ENCODE measurements at places on chromosomes 16 and 17.

DNA sequence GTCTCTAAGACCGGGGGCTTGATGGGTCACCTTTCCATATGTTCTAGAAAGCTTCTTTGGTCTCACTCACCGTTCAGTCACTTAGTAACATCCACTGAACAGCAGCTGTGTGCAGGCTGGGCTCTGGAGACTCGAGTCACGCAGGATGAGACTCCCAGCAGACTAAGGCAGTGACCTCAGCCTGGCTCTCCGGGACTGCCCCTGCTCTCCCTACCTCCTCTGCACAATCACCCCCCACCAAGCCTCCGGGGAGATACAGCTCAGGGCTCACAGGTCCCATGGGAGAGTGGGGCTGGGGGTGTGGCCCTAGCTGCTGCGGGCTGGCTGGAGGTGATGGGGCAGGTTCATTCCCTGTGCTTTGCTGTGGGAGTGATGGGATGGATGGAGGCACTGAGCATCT is 14.1 kb downstream of the FLYWCH2 start:
- peak; percentile 94 for DNase-seq

GRCh38 chr17:65198653-65199382 is 61.6 kb downstream of the RGS9 start:
- no peak for DNase-seq

GRCh38 chr16:58556678-58557077 is 41.4 kb downstream of the SETD6 start:
- no peak for DNase-seq

DNA sequence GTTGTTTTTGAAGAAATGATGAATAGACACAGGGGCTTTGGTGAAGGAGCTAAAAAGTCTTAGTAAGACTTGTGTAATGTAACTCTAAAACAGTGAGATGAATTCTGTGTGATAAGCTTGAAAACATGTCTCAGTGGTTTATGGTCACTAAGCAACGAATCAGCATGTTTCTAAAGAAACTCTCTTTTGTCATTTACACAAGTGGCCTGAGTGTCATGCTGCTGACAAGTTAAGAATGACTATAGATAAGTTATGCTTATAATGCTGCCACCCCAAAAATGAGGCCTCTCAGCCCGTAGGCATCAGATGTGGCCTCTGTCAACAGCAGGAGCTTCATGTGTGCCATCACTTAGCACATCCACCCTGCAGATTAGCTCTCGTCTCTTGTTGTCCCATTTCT is 8.7 kb downstream of the COX10 start:
- DNase-seq, result no peak

- DNase-seq, result no peak
Measured at GRCh38 chr16:23557779-23558702, 514 bp downstream of the UBFD1 start.

DNA sequence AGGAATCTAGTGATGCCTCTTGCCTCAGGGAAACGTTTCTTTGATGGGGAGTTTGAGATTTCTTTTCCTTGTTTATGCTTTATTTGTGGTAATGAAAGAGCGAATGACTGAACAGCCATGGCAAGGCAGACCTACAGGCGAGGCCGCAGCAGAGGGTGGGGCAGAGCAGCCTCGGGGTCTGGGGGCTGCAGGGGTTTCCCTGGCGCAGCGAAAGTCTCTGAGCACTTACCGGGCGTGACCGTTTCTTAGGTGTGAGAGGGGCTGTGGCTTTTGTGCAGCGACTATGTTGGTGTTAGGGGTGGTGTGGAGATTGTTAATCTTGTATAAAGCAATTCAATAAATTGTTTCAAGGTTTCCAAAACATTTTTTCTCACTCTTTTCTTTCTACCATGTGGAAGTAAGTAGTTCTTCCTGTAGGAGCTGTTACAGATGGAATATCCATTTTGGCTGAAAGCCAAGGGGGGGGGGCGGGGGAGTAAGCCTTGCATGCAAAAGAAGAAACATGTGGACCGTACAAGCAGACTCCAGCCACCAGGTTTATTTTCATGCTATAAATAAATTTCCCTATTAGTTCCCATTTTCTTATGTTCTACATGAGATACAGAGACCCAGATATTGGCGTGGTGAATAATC is 34.8 kb downstream of the UBN1 start:
- no peak for DNase-seq

DNA sequence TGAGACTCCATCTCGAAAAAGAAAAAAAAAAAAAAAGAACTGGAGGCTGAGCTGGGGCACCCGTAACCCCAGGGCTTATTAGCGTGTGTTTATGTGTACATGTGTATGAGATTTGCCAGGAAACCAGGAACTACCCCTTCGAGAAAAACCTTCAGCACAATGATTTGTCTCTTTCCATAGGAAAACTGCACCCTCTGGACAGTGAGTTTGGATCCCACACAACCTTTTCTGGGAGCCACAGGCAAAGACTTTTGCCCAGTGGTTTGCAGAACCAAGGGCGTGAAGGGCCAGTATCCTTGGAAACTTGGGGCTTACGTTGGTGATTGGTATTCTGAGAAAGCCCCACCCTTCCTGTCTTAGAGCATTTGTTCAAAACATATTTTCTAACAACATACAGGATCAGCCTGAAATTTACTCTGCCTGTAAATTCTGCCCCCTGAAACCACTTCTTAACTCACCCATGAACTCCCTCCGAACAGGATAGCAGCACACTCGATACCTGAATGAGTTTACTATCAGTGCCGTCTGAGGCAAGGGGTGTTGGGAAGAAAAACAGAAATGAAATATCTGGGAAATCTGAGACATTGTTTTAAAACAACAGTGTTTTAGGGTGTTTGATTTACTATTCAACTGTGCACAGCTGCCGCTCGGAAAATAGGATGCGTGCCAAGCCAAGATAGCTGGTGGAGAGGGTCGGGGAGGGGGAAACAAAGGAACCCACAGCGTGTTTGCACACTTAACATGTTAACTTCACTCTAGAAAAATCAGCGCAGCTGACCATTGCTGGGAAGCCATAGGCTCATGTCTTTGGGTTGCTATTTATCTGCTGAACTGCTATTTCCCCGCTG is 40.2 kb upstream of the MAF start:
- no peak for DNase-seq

DNA sequence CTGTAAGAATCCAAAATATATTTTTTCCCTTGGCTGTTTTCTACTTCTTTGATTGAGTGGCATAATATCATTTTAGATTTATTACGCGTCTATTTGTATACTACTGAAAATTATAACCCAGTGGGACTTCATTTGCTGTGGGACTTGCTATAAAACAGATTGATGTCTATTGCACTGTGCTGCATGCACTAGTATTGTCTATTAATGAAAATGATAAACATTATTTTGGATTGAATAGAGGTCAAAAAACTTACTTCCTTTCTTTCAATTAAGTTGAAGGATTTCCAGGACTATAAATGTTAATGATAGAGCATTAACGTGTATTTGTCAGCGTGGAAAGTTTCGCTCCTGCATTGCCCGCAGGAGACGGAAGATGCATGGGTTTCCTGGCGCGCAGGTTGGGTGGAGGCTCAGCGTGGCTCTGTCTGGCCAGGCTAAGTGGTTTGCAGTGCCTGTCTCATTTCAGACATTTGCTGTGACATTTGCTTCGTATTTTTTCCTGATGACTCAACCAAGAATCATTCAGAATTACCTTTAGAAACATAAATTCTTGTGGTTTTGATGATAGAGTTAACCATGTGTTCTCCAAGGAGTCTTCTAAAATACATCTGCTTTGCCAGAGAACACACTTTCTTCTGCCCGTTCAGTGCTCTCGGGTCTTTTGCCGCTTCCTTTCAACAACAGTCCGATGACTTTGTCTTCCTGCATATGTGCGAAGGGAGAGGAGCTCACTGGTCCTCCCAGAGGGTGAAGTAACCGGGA is 216.7 kb downstream of the RPTOR start:
- peak; percentile 38 for DNase-seq

DNA sequence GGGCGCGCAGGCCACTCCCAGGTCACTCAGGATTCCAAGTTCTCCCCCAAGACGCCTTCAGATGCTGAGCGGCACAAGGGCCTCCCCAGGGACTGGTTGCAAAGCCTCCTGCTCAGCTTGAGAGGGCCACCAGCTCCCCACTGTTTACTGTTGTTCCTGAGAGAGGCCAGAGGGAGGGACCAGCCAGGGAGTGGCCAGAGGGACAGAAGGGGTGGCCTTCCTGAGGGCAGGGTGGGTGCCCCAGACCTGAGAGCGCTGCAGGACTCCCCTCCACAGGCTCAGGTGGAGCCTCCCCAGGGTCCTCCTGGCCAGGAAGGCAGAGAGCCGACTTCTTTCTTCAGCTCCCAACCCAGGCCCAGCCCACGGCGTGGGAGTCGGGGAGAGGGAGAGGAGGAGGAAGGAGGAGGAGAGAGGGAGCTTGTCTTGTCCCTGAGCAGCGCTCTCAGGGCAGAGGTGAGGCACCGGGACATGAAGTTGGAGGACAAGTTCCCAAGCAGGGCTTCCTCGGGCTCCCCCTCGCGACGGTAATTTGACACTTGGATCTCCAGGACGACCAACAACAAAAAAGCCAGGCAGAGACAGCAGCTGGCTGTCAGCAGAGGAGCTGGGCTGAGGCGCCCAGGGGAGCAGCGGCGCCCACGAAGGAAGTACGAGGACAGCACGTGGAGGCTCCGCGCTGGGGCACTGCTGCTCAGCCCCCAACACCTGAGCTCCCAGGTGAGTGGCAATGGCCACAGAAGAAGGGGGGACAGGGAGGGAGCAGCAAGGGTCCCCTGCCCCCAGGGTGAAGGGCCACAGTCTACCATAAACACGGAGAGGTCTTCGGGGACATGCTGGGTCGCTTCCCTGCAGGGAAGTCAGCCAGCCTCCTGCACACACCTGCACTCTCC is 497 bp downstream of the SMIM5 start:
- peak; percentile 31 for DNase-seq

- no peak for DNase-seq
Measured at GRCh38 chr17:77137111-77137510, 3.7 kb upstream of the SEC14L1 start.

DNA sequence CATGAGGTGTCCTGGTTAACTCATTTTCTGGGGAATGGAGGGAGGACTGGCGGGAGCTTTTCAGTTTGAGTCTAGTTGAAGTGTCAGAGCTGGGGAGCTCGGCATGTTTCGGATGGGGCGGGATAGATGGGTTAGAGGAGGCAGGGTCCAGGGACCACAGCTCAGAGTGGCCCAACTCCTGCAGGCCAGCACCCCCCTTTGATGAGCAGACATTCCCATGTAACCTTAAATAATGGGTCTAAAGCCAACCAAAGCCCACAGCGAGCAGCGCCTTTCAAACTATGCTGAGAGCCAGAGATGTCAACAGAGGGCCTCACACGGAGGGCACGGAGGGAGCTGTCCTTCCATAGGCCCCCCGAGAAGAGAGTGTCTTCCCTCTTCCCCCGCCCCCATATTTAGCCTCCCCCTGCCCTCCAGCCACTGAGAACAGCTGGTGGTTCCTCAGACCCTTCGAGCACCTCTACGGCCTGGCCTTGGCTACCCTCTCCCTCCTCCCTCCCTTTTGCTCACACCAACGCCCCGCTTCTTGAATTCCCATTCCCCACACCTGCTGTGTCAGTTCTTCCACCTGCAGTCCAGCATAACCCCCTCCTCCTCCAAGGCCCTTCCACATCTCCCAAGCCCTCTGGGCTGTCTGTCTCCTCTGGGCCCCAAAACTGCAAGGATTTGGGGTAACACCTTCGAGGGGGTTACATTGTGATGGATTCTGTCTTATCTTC is 21.8 kb downstream of the RAB11FIP4 start:
- DNase-seq, result no peak

DNA sequence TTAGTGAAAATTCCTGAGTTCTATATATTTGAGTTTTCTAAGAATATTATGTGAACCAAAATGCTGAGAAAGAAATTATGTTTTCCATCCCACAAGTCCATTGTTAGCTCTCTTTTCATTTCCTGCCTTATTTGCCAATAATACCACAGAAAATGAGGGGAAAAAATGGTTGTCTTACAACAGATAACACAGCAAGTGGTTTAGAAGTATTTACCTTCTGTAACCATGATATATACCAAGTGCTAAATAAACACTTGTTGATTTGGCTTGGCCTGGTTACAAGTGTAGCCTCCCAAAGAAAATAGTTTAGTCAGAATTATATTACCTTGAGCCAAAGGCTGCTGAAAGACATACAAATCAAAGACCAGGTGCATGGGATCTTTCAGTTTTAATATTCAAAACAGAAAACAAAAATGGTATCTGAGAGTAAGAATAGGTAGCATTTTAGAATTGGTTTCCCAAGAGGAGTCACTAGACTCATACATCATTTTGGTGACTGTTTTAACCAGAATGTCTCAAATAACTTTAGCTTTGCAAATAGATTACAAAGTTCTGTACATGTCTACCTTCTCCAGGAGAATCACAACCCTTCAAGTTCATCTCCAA is 439.8 kb upstream of the DYNLRB2 start:
- no peak for DNase-seq

- no peak for DNase-seq
Measured at GRCh38 chr17:63116967-63117830, 151.2 kb downstream of the TANC2 start.

GRCh38 chr16:73002866-73003265 is 45.1 kb downstream of the ZFHX3 start:
- DNase-seq, result no peak

DNA sequence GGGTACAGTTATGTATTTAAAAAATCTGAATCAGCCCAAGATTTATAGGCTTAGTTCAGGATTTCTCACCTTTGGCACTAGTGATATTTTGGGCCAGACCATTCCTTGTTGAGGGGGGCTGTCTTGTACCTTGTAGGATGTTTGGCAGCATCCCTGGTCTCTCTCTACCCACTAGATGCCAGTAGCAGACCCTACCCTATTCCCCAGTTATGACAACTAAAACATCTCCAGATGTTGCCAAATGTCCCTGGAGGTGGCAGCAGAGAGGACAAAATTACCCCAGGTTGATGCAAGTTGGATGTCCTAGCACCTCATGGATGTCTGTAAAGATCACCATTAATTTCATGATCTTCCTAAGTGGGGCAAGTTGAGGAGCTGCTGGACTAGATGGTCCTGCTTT is 45.8 kb downstream of the SYT17 start:
- DNase-seq, result no peak

- DNase-seq, result no peak
Measured at GRCh38 chr16:89320782-89321501, 103.4 kb downstream of the ZNF778 start.

GRCh38 chr17:63701456-63701820 is 1.5 kb upstream of the LIMD2 start:
- no peak for DNase-seq

- no peak for DNase-seq
Measured at GRCh38 chr16:65716737-65717700, 595.2 kb upstream of the CDH11 start.

DNA sequence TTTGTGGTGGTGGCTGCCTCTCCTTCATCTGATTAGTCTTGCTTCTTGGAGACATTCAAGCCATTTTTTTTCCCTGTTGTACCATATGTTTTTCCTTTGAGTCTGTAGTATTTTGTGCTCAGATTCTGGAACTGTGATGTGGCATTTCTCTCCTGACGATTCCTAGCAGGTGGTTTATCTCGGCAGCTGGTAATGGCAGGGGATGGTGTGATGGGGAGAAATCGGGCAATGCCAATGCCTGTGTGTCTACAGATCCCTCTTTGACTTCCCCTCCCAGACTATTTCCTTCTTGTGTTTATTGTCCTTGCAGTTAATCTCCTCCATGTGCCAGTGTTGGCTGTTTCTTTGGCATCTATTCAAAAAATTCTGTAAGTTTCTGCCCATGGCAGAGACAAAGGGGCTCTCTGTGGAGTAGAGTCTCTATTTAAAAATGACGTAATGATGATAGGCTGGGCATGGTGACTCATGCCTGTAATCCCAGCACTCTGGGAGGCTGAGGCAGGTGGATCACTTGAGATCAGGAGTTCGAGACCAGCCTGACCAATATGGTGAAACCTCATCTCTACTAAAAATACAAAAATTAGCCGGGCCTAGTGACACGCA is 90.2 kb upstream of the ERCC4 start:
- no peak for DNase-seq

- DNase-seq, result no peak
Measured at GRCh38 chr16:88281858-88282563, 100.7 kb upstream of the ZNF469 start.

- DNase-seq, result no peak
Measured at GRCh38 chr17:39400547-39401411, 647 bp downstream of the FBXL20 start.
